ENCODE measurements at places on chromosomes 16 and 17.

DNA sequence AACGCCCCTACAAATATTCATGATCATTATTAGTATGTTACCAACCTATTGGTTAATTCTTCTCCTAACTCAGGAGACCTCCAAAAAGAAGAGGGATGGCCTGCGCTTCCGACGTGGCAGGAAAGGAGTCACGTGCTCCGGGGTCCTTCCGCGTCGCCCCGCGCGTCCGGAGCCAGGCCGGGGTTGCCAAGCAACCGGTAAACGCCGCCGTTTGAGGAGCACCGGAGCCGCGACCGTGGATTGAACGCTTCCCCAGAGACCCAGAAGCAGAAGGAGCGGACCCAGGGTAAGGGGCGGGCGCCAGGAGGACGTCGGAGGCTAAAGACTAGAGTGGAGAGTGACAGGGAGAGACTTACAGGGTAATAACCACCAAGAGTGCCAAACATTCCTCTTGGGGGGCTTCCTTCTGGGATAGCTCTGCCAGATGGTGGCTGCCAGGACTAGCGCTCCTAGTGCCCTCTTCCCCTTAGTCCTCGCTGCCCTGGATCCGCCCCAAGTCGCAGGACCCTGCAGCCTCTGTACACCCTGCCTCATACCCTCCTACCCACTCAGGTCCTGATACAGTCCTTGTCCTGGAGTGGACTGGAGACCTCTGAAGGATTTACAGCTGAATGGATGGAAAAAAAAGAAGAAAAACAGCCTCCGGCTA lies at the start of gene DNAI2:
Gene DNAI2 (plus strand): TSS at position 175 of the 649 bp plus-strand sequence. CDS start 7,584 bp downstream, outside the sequence.
- no peak for DNase-seq

DNA sequence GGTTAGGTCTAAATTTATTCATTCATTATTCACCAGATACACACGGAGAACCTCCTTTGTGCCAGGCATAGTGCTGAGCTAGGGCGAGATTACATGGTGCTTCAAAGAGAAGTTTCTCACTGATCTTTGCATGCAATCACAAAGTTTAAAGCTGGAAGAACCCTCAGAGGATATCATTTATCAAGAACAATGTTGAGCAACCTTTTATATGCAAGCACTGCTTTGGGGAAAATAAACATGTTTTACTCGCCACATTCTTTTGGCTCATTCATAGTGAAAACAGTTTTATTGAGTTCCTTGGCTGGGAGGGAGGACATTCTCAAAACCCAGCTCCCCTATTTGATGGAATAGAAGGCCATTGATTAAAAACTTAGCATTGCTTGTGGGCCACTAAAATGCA lies 49.8 kb upstream of the XYLT1 start:
- no peak for DNase-seq

GRCh38 chr16:5870886-5871691 lies 773.5 kb upstream of the EEF2KMT start:
- no peak for DNase-seq

DNA sequence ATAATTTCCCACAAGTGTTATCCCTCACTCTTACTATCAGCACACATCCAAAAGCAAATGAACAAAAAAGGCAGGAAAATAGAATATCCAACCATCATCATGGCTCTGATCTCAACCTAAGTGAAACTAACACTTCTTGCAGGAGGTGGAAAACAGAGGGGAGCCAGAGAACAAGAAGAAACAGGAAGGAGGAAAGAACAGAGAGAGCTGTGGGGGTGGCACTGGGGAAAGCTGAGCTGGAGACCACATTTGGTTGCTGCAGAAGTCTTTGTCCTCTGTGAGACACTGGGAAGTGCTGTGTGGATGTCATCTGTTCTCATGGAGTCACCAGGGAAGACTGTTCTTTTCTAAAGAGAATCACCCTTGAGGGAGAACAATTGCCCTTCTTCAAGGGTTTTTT lies 34.7 kb downstream of the GRB7 start:
- DNase-seq: no peak

GRCh38 chr16:58842156-58842555 lies 108.0 kb upstream of the GOT2 start:
- DNase-seq: no peak

GRCh38 chr16:48810803-48811453 lies 200.9 kb upstream of the N4BP1 start:
- no peak for DNase-seq

DNA sequence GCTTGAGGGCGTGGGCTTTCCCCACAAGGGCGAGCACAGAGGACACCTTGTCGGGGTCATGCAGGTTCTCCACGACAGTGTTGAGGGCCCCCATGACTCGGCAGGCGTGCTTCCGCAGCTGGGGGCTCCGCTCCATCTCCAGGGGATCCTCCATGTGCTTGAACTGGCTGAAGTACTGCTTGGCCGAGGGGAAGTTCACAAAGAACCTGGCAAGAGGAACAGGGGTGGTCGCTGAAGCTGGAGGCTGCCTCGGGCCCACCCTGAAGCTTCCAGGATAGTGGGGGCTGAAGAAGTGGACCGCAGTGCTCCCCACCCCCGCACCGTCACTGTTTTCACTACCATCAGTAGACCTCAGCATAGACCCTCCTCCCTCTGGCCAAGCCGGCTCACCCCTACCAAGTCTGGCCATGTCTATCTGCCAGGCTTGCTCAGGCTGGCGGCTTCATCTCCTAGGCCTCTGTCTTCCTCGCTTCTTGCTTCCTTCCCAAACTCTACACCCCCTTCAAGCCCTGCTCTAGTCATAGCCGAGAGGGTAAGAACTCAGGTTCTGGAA lies 5.9 kb downstream of the CYGB start:
- DNase-seq: no peak

DNA sequence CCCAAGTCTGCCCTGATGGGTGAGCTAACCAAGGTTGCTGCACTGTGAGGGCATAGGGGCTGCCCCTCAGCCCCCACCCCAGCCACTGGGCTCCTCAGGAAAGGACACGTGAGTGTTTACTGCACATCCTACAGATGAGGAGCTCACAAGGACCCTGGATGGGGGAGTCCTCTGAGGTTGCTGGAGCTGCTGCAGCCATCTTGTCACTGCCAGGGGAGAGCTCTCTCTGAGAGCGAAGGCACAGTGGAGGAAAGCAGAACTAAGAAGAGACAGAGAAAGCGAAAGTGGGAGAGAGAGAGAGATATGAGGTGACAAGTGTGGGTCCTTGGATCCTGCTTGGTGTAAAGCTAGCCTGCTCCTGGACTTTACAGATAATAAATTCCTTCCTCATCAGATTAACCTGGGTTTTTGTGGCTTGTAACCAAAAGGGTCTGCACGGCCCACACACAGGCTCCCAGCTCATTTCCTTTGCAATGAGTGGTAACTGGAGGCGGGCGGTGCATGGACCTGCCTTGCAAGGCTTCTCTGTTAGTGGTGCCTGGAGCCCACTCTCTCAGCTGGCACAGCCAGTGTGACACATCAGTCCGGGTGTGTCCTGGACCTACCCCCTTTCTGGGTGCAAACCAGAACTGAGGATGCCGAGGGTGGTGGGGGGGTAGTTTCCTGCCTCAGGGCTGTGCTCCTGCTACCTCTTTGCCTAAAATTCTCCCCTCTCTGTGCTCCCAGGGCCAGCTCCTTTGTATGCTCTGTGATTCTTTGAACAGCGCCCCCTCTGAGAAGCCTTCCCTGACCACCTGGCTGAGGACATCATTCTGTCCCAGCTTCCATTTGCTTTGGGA lies 14.2 kb downstream of the SNX20 start:
- DNase-seq: no peak

DNA sequence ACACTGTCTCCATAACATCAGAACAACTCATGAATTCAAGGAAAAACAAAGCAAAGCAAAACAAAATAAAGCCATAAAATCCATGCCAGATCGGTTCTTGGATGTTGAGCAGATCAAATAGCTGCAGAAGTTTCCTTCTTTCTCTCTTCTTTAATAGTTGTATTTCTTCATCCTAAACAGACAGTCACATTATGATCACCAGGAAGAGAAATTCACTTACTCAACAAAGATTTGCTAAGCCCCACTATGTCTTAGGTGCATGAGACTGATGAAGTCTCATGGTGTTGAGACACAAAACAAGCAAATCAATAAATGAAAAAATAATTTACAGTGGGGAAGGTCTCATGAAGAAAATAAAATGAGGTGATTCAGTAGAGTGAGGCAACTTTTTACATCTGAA lies 72.8 kb downstream of the WIPI1 start:
- no peak for DNase-seq

GRCh38 chr16:1772362-1772907 lies at the start of gene EME2:
Gene EME2 (plus strand): TSS chr16:1772810. CDS start chr16:1773228, 418 bp downstream.
- DNase-seq: no peak

All from HEK293T (cell line).